ENCODE measurements at places on chromosomes 7 and 10.

GRCh38 chr10:9757176-9757575 is 1260.5 kb upstream of the CELF2 start:
- DNase-seq: no peak

- no peak for DNase-seq
Measured at GRCh38 chr10:88832376-88832775, 19.3 kb downstream of the ANKRD22 start.

DNA sequence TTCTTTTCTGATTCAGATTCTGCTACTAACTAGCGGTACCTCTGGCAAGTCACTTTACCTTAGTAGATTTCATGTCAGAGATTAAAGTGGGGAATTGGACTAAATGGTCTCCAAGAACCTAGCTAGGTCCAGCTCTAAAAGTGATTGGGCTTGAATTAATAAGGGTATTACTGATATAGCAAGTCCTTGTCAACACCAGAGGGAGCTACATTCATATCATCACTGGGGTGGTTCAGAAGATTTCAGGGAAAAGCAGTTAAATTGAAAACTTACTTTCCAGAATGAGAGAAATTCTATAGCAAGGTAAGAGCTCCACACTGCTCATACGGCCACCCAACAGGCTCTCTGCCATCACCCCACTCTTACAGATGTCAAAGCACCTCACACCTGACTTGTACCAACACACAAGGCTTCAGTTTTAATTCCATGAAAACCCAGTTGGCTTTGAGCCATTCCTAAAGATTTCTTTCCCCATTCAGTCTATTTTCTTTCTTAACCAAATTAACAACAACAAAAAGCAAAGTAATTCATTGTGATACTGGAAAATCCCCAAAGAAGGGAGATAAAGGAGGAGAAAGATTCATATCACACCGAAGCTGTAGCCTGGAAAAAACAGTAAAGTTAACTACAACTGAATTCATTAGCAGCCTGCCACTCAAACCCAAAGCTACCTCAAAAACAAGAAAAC is 38.0 kb upstream of the SPOCK2 start:
- no peak for DNase-seq

DNA sequence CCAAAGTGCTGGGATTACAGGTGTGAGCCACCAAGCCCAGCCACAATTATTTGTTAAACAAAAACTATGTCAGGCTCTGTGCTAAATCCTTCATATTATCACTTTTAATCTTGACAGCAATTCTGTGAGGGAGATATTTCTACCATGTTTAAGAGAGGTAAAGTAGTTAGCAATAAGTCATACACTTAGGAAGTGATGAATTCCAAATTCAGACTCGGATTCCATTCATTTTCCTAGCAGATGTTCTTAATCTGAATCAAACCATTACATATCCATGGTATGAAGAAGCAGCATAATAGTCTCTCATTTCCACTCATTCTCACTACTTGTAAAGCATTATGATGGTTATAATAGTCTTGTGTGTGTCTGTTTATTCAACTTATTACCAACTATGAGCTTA is 2.9 kb upstream of the CD36 start:
- DNase-seq: no peak

DNA sequence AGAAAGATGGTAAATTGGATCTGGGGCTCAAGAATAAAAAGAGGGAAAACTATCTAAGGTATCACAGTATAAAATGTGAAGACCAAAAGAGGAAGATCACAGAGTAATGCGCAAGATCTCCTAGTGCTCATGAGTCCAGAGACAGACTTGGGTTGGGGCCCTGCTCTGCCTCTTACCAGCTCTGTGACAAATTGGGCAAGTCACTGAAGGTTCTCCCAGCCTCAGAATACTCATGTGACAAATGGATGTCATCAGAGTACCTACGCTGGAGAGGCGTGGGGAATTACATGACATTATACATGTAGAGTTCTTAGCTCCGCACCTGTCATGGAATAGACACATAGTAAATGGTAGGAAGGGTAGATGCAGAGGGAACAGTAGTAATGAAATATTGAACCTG is 124.4 kb downstream of the DOCK4 start:
- DNase-seq: no peak

GRCh38 chr10:26528715-26529393 is 90.7 kb downstream of the APBB1IP start:
- no peak for DNase-seq

GRCh38 chr10:43939939-43940820 is 291.5 kb upstream of the ZNF32 start:
- DNase-seq: no peak

- no peak for DNase-seq
Measured at GRCh38 chr10:123999261-123999660, 94.1 kb downstream of the CHST15 start.

DNA sequence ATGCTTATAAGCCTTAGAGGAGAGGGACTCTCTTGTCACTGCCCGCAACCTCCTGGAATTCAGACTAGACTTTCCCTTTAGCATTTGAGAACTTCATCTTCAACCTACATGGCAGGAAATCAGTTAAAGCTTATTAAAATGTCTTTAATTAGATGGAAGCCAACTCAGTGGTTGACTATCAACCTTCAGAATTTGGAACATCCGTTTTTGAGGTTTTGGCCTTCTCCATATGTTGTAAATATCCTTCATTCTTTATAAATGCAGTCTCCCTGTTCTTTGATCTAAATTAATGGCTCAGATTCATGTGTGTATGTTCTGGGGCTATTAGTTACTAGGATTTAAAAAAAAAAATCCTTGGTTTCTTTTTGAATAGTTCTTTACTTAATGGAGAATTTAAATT is 85.0 kb downstream of the ANKRD61 start:
- DNase-seq: no peak

DNA sequence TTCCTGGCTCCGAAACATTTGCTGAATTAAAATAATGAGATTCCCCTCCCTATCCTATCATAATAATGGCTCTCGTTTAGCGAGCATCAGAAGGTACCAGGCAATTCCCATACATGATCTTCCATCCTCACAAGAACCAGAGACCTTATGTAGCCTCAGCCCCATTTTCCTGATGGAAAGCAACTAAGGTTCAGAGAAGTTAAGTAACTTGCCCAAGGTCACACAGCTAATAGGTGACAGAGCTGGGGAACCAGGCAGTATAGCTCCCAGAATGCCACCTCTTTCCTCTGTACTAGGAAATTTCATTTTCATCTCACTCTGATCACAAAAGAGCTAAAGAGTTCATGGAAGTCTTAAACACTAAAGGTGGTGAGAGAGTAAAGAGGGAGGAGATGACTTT is 2.4 kb downstream of the SLIT1 start:
- no peak for DNase-seq

GRCh38 chr10:113139699-113140098 is 189.7 kb downstream of the TCF7L2 start:
- DNase-seq: no peak

DNA sequence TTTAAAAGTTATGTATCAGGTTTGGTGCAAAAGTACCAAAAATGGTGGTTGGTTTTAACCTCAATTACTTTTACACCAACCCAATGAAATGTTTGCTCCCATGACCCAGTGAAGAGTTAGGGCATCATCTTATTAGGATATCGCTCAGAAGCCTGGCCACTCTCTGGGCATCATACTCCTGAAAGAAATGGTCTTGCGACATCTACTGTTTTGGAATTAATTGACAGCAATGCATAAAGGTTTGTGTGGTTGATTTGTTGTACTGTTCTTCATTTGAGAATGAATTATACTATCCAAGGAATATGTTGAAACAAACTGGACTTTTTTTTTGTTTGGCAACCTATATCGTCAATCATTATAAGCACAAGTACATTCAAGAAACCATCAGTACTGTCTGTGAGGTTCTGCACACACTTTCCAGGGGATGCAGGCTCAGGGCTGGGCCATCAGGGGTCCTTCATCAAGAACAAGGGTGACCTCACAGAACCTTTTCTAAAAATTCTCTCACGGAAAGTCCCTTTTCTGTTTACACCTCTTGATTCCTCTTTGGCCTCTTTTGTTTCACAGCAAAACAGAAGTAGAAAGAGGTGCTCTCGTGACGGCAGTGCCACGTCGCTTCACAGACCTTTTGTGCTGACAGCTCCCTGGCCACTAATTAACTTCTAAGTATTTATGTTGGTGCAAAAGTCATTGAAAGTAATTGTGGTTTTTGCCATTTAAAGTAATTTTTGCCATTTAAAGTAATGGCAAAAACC is 117.2 kb upstream of the KLF6 start:
- no peak for DNase-seq

DNA sequence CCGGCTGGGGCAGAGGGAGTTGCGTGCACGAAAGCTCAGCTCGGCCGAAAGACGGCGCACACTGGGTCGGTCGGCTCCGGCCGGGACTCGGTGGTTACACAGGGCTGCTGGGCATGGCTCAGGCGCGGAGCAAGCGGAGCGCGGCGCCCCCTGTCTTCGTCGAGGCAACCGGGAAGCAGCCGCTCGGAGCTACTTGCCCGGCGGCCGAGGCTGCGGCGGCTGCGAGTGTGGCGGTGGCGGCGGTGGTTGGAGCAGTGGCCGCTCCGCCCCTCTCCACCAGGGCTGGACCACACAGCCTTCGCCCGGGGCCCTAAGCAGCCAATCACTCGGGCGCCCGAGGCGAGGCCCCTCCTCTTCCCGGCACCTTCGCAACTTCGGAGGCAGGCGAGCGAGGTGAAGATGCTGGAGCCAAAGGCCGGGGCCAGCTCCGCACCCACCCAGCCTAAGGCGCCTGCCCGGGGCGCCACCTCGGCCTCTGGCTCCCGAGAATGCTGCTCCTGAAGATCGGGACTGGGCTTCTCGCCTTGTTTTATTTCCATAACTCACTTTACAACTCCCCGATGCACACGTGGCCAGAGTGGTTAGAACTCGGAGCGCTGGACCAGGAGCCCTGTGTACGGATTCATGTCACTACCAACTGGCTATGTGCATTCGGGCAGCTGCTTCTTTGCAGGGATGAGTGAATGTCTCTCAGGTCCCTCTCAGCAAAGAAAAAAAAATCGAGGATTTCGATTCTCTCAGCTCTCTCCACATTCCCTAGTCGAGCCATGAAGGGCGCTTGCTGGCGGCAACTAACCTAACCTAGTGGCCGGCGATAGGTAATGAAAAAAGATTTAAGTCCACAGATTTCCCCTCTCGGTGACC is at the start of gene TLL2:
Gene TLL2, minus strand, starts transcription at position 229 of the 864 bp plus-strand sequence. CDS start 241 bp downstream, outside the sequence.
- no peak for DNase-seq

- no peak for DNase-seq
Measured at GRCh38 chr7:69912141-69912540, 313.9 kb downstream of the AUTS2 start.

DNA sequence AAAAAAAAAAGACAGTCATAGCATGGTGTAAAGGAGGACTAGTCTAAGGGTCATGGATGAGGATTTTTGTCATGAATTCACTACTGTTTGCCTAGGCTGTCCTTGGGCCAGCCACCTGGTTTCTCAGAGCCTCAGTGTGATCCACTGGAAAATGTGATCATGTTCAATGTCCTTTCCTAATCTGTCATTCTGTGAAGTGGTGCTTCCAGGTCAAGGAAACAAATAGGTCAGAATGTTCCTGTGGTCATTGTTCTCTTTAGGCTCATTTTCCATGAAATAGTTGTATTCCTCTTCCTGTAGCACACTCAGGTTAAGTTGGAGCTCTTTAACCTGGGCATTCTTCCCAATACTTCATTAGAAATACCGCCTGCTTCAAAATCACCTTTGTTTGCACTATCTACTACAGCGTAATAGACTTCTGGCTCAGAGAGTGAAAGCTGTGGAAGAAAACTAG is 16.5 kb downstream of the CD36 start:
- DNase-seq: no peak

- DNase-seq: no peak
Measured at GRCh38 chr7:23247046-23247602, 549 bp downstream of the GPNMB start.

- no peak for DNase-seq
Measured at GRCh38 chr7:153386556-153386955, 627.0 kb downstream of the ACTR3B start.

DNA sequence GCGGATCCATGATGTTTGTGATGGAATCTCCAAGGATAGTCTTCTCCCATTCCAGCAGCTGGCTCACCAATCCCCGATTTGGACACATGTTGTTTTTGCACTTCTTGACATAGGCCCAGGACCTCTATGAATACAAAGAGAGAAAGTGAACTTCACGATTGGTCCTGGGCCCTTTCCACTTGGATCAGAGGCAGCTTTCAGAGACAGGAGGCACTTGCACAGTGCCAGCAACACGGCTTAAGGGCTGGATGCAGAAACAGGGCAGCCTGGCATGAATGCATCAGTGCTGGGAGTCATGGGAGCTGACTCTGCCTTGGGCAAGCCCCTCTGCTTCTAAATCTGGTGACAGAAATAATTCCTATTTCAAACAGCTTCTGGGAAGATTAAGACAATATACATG is 2.1 kb upstream of the TMEM120A start:
- no peak for DNase-seq

DNA sequence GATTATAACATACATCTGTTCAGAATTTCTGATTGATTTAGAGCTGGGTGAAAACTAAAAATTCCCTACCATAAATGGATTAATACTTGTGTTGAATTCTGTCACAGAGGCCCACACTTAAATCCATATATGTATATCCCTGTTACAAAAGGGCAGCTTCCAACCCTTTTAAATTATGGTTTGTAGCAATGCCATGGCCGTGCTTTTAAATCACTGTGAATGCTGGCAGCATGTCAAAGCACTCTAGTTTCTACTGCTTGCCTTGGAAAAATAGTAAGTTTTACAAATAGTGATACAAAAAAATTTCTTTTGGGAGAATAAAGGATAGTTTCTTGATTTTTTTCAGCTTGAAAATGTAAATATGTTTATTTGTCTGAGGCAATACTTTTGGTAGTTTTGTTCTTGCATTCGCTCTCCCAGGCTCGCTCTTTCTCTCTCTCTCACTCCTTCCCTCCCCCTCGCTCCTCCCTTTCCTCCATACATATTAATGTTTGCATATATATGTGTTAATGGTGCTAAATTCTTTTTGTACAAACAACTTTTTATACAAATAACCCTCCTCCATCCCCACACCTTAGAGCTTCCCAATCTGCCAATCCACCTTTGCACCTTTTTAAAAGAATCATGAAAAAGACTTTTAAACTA is 29.8 kb downstream of the TES start:
- DNase-seq: no peak

- DNase-seq: no peak
Measured at GRCh38 chr10:6694447-6695140, 114.5 kb upstream of the PRKCQ start.

DNA sequence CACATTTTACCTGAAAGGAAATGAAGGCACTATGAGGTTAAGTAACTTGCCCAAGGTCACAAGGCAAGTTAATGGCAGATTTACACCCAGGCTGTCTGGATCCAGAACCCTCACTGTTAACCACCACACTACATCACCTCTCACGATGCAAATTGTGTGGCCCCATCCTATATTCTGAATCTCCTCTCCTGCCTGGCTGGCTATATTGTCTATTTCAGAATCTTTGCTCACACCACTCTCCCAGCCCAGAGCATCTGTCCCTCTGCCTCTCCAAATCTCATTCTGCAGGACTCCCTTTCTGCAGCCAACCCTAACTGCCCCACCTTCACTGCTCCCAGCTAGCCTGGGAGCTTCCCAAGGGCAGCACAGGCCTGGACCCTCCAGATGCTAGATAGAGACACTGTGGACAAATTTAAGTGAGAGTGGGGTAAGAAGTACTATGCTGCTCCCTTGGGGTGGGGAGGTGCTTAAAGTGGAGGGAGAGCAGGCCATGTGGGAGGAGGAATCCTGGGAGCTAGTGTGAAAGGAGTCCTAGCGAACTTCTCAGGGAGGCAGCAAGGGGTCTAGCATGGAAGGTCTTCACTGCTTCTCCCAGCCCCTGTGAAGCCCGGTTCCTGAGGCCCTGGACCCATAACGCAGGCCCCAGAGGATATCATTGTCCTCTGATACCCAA is 786 bp downstream of the CUEDC2 start:
- DNase-seq: no peak

GRCh38 chr10:12590675-12591659 is 241.6 kb downstream of the CAMK1D start:
- no peak for DNase-seq

Measured in NCI-H2081 treated with DMSO at 0.1 percent for 48 hours (cell line).